ENCODE measurements at places on chromosomes 2 and 18.

GRCh38 chr2:188170356-188170755, 121.3 kb upstream of the GULP1 start:
- DNase-seq = no peak

DNA sequence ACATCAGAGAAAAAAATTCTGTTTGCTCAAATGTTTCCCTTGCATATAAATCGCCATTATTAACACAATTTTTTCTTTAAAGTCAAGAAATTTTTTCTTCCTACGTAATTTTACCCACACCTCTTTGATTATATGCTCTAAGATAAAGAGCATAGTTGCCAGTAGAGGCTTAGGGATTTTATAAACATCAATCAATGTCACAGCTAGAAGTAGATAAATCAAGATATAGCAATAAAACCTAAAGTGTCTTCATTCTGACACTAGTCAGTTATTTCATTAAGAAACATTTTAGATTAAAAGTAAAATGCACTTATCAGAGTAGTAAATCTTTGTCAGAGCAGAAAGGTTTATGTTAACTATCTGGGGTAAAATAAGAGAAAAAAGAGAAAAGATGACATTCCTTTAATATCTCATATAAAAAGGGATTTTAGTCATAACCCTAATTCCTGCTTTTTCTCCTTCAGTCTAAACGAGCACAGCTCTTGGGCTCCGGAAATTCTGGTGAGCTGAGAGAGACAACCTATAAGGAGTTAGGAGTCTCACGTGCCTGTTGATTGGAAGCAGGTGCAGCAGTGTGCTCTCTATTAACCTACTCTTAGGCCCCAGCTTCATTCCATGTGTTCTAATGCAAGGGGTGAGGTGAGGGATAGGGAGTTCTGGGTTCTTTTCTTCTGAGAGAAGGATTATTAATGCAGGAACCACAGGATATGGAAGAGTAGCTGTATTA, 172.4 kb upstream of the GULP1 start:
- DNase-seq = no peak

DNA sequence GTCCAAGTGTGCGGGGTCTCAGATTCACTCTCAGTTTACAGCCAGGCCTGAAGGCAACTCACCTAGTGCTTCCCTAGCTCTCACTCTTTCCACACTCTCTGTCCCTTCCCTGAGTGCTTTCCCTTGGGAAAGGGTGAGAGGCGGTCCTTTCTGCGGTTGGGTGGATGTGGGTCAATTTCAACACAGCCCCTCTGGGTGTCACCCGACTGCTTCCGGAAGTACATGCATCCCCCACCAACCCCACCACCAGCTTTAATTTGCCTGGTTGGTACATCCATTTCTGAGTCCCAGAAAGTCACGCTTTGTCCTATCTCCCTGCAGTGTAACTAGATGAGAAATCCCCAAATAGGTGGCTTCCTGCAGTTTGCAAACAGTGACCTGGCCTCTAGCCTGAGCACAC, 307.3 kb upstream of the MEIS1 start:
- DNase-seq = no peak

DNA sequence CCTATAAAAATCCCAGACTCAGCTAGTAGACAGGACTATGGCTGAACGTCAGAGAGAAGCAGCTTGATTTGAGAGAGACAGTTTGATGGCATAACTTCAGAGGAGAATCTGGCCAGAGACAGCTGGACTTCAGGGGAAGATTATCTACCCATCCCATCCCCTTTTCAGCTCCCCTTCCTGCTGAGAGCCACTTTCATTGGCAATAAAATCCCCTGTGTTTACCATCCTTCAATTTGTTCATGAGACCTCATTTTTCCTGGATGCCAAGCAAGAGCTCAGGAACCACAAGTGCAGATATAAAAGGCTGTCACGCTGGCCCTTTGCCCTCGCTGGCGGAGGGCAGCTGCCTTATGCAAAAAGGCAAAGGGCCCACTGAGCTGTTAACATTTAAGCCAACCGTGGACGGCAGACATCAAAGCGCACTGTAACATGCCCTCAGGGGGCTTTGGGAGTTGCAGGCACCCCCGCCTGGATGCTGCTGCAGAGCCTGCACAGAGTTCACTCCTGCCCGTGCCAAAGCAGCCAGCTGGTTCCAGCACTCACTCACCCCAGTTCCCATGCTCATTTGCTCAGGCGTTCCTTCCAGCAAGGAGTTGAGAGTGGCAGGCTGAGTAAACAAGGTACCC, 164.3 kb upstream of the PGAP1 start:
- no peak for DNase-seq

DNA sequence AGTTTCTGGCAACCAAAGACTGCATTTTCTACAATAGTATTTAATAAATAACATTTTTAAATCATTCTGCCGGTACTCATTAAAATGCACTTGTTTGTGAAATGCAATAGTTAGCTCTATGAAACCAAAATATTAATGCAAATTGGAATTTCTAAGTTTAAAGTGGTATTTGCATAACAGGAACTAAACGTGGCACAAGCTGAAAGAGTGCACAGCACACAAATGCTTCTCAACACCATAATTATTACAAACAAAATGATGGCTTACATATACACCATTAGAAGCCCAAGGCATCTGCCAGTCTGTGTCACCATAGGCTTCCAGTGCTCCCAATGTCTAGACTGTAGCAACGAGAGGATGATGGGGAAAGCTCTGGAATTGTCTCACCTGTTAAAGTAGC, 280.5 kb downstream of the TCF4 start:
- DNase-seq = no peak

GRCh38 chr18:63158676-63159291, 160.8 kb downstream of the BCL2 start:
- no peak for DNase-seq

DNA sequence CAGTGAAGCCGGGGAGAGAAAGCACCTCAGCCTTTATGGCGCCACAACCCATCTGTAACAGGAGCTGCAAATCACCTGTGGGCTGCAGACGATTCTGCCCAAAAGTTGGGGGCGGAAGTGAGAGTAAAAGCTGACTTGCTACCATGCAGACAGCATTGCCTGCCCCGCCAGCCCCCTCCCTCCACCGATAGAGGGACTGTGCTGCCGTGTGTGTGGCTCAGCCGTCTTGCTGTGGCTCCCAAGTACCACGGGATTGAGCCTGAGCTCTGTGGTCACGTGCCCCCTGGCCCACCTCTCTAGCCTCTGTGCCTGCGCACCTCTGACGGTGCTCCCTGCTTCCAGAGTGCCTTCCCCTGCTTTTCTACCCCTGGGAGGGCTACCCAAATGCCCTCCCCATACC, 79.6 kb downstream of the GLI2 start:
- DNase-seq = no peak

DNA sequence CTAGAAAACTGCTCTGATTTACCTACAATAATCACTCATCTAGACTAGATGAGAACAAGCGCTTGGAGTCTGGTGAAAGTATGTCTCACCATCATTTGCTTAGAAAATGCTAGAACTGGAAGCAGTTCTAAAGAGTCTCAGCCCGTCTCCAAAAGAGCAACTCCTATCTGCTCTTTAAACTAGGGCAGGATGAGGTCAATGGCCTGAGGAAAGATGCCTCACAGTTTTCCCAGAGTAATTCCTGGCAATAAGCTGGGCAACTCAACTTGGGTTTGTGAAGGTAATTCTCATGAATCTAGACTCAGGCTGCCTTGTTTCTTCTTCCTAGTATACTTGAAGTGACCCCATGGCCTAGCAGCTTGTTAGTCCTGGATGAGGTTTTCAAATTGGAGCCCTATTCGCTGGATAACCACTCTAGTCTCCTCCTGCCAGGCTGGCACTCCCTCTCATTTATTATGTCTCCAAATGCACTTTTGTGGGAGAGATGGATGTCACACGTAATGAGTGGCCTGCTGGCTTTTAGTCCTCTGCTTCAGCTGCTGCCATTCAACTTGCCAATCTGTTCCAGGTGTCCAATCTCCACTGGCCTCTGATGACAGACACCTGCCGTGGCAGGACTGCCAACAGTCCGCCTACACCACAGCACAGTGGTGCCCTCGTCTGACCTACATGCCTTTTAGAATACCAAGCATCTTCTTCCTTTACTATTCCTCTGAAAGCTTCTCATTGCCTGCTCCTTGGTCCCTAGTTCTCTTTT, 80.9 kb downstream of the CABYR start:
- DNase-seq = no peak

GRCh38 chr2:179059026-179059700, 9.2 kb upstream of the CCDC141 start:
- DNase-seq = no peak

- DNase-seq = no peak
These were observed 116.0 kb downstream of the SETBP1 start for GRCh38 chr18:44796429-44797428.

GRCh38 chr2:12451726-12452125, 265.0 kb upstream of the TRIB2 start:
- DNase-seq = no peak

GRCh38 chr18:63883617-63884016, 3.9 kb upstream of the SERPINB2 start:
- DNase-seq = no peak

- DNase-seq = no peak
These were observed 38.4 kb downstream of the TCF4 start for GRCh38 chr18:55549474-55550104.

GRCh38 chr2:41737888-41738287, 309.9 kb upstream of the PKDCC start:
- no peak for DNase-seq

- DNase-seq = no peak
These were observed 176.2 kb downstream of the CALCRL start for GRCh38 chr2:187271825-187272224.

DNA sequence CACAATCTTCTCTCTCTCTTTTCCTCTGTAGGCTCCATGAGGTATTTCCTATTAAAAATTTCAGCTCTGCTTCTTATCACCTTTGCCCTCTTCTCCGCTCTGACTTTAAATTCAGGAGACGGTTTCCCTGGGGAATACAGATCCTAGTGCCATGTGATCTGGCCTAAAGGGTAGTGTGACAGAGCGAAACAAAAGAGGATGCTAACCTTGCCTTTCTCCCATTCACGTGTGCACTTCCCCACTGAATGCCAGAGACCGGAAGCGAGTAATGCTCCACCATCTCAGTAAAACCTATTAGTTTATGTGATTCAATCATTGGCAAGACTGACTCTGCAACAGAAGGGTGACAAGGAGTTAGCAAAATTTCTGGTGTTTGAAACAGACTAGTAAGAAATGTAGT, 358.3 kb downstream of the ZNF521 start:
- DNase-seq = no peak

DNA sequence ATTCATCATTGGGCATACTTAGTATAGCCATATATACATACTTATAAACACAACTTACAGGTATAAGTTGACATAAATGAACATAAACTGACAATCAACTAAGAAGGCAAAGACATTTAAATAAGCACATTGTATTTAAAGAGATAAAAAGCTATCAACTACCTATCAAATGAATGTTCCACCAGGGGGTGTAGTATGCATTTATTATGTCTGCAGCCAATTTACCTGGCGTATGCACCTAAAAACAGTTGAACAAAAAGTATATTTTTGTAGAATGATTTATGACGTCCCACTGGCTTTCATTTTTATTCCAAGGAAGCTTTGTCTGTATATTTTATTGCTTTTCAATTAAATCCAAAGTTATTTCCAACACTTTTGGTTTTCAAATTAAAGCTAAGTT, 323.5 kb downstream of the AFF3 start:
- DNase-seq = no peak

DNA sequence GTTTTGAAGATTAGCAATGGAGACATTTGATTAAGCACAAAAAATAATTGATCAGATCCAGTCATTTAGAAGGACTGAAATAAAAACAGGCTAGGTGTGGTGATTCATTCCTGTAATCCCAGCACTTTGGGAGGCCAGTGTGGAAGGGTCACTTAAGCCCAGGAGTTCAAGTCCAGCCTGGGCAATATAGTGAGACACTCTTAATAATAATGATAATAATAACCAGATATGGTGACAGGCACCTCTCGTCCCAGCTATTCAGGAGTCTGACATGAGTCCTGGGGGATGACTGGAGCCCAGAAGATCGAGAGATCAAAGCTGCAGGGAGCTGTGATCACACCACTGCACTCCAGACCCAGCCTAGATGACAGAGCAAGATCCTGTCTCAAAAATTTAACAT, 3.5 kb upstream of the FN1 start:
- no peak for DNase-seq

GRCh38 chr18:42586601-42587000, 528.9 kb downstream of the RIT2 start:
- no peak for DNase-seq

DNA sequence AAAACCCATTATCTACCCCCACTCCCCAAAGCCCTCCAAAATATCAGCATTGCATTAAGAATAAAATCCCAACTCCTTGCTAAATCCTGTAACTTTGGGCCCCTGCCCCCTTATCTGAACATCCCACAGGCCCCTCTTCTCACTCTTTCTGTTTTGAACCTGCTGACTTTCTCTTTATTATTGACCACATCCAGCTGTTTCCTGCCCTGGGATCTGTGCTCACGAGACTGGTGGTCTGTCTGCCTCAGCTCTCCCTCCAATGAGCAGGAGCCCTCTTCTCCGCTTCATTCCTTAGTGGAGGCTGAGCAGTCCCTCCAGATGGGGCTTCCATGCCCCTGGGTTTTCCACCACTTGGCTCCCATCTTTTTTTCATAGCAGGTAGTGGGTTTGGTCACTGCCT, 116.9 kb downstream of the ACKR3 start:
- DNase-seq = no peak

DNA sequence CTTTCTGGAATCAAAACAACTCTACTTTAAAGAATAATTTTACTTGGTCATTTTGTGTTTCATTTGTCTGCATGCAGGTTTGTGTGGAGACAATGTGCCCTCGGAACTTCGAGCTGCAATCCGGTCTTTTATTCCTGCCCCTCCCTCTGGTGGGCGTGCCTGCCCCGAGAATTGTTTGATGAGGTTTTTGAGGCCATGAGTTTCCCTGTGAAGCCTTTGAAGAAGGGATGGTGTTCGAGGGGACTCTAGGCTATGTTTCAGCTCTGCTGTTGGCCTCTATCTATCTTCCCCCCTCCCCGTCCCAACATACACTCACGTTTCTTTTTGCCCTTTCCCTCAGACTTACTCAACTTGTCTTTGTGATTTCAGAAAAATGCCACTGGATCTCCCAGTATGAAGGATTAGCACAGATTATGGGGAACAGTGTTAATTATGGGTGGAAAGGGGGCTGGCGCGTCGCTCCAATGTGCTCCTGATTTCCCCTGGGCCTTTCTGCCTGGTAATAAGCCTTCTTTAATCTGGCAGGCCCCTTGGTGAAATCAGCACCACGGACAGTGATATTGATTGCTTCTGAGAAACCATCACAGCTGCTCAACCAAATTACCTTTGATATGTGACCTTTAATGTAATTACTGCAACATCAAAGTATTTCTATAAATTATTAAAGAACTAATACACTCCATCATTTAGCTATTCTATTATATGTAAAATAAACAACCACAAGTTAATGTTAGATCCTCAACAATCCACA, 82.2 kb downstream of the CELF4 start:
- no peak for DNase-seq

- no peak for DNase-seq
These were observed 120.0 kb downstream of the DNAH6 start for GRCh38 chr2:84636080-84636971.

- DNase-seq = no peak
These were observed 78.2 kb downstream of the CAPN13 start for GRCh38 chr2:30729031-30729430.

GRCh38 chr2:186670831-186671230, 23.0 kb upstream of the FAM171B start:
- DNase-seq = no peak

Measured in stimulated activated CD8-positive, alpha-beta memory T cell treated with anti-CD3 and anti-CD28 coated beads, Interleukin-2, amount 100 ng/mL, for 1 hour (primary cell).